ENCODE measurements at places on chromosomes 3 and 15.

DNA sequence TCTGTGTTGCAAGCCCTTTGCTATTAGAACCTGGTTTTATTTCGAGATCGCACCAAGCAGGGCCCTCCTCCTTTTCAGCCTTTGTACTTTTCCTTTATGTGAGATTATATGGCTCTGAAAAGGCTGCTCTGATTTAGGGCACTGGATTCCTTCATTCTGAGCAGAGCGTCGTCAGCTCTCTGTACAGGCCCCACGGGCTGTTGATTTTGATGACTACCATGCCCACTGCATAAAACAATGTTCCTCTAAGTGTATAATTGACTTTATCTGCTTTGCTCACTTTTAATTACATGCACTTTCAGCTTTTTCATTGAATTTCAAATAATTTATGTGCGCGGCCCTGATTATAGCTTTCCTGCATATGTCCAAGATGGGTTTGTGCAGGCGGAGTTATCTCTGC is 4.4 kb upstream of the PSMD6 start:
- H3K36me3 ChIP-seq = no peaks in the 10 kb centered on the region
- no peak for DNase-seq
- H3K27me3 ChIP-seq = peaks cover 3% of the 10 kb centered on the region
- no peak overlapping the region for H3K27ac ChIP-seq
- no peak overlapping the region for H3K4me3 ChIP-seq
- H3K4me1 ChIP-seq = peaks cover 10% of the 10 kb centered on the region

GRCh38 chr3:158789592-158789991 is 12.3 kb upstream of the MFSD1 start:
- H3K4me1 ChIP-seq = peaks cover 22% of the 10 kb centered on the region
- no peaks in the 10 kb centered on the region for H3K27me3 ChIP-seq
- no peaks in the 10 kb centered on the region for H3K36me3 ChIP-seq
- DNase-seq = no peak
- no peak overlapping the region for H3K4me3 ChIP-seq
- no peak overlapping the region for H3K27ac ChIP-seq

DNA sequence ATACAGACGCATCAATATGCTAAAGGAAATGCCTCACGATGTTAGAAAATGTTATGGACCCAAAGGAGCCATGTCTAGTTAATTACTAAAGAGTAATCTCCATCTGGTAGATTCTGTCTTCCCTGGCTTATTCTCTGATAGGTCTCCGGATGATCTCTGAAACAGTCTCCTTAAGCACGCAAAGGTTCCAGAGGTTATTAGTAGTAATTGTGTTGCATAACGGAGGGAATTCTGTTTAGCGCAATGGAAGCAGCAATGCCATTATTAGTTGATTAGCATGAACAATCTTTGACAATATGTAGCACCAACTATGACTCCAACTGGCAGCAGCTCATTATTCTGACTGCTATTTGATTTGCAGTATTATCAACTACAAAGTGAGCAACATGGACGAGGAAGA is 952.5 kb upstream of the SEMA6D start:
- H3K27me3 ChIP-seq = no peaks in the 10 kb centered on the region
- H3K4me1 ChIP-seq = no peaks in the 10 kb centered on the region
- no peak overlapping the region for H3K27ac ChIP-seq
- no peak for DNase-seq
- H3K36me3 ChIP-seq = no peaks in the 10 kb centered on the region

- H3K27me3 ChIP-seq = no peaks in the 10 kb centered on the region
- H3K27ac ChIP-seq = no peak overlapping the region
- no peaks in the 10 kb centered on the region for H3K36me3 ChIP-seq
- no peak for DNase-seq
- peaks cover 15% of the 10 kb centered on the region for H3K4me1 ChIP-seq
These were observed 48.1 kb downstream of the MYO5C start for GRCh38 chr15:52247461-52247860.

GRCh38 chr3:64861684-64862083 is 173.9 kb upstream of the ADAMTS9 start:
- peaks cover 8% of the 10 kb centered on the region for H3K4me1 ChIP-seq
- H3K4me3 ChIP-seq = no peak overlapping the region
- H3K27me3 ChIP-seq = no peaks in the 10 kb centered on the region
- no peaks in the 10 kb centered on the region for H3K36me3 ChIP-seq
- no peak for DNase-seq
- no peak overlapping the region for H3K27ac ChIP-seq

GRCh38 chr3:10004506-10004905 is 17.9 kb upstream of the EMC3 start:
- DNase-seq = no peak
- H3K36me3 ChIP-seq = peaks cover 3% of the 10 kb centered on the region
- no peaks in the 10 kb centered on the region for H3K27me3 ChIP-seq

DNA sequence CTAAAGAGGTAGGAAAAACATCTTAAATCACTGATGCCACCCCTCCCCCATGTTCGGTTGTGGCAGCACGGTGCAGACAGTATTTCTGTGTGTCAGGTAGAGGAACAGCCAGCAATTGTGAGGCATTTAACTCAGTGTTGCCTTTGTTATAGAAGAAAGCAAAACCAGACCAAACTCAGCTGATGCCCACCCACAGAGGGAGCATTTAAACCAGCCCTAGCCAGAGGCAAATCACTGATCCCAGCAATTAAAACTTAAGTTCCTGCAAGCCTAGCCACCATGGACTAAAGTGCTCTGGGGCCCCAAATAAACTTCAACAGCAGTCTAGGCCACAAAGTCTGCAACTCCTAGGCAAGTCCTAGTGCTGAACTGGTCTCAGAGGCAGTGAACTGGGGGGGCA is 94.5 kb downstream of the CFAP20DC start:
- no peak for DNase-seq
- H3K36me3 ChIP-seq = no peaks in the 10 kb centered on the region
- no peak overlapping the region for H3K4me3 ChIP-seq
- H3K27ac ChIP-seq = no peak overlapping the region
- no peaks in the 10 kb centered on the region for H3K4me1 ChIP-seq

GRCh38 chr3:158683230-158683962 is 10.9 kb upstream of the LXN start:
- H3K36me3 ChIP-seq = peaks cover 3% of the 10 kb centered on the region
- no peaks in the 10 kb centered on the region for H3K27me3 ChIP-seq
- DNase-seq = peak; percentile 78
- H3K27ac ChIP-seq = peak overlapping the region; percentile 76
- H3K4me1 ChIP-seq = peaks cover 22% of the 10 kb centered on the region

DNA sequence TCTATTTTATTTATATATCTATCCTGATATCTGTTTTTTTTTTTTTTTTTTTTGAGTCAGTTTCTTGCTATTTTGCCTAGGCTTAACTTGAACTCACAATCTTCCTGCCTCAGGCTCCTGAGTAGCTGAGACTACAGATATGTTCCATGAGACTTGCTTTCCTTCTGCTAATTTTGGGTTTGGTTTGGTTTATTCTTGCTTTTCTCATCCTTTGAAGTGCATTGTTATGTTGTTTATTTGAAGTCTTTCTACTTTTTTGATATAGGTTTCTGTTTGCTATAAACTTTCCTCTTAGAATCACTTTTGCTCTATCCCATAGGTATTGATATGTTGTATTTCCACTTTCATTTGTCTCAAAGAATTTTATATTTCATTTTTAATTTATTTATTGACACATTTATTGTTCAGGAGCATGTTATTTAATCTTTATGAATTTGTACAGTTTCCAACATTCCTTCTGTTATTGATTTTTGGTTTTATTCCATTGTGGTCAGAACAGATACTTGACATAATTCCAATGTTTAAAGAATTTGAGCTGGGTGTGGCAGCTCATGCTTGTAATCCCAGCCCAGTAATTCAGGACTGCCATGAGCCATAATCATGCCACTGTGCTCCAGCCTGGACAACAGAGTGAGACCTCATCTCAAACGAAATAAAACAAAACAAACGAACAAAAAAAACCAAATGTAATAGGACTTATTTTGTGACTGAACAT is 62.3 kb upstream of the PLSCR4 start:
- H3K4me1 ChIP-seq = peaks cover 13% of the 10 kb centered on the region
- H3K36me3 ChIP-seq = no peaks in the 10 kb centered on the region
- peak; percentile 65 for DNase-seq
- H3K27me3 ChIP-seq = no peaks in the 10 kb centered on the region
- no peak overlapping the region for H3K4me3 ChIP-seq

All from astrocyte (in vitro differentiated cells and primary cell).